Right lobe of liver (tissue), 6 donors: ENCODE measurements at places on chromosomes 3 and 15. TPM values are rescaled to one million over a fixed set of nuclear protein-coding genes. Genes with fewer than 3 reads are reported as not detected.

AKAP13 gene
- total RNA-seq, result 65.5 TPM

CCK gene
- not detected for total RNA-seq

SH3GL3 gene
- not detected for total RNA-seq

STX19 gene
- total RNA-seq, result not detected

SPATA12 gene
- total RNA-seq, result not detected

ERC2 gene
- total RNA-seq, result not detected

IGSF11 gene
- total RNA-seq, result not detected

DGKG gene
- total RNA-seq, result 2.2 TPM

INKA1 gene
- total RNA-seq, result 1.2 TPM

SOX14 gene
- total RNA-seq, result not detected

GABRR3 gene
- 0.51 TPM for total RNA-seq
